ENCODE measurements at places on chromosomes 16 and 17. TPM values are rescaled to one million over a fixed set of nuclear protein-coding genes. Genes with fewer than 3 reads are reported as not detected.

The KRT15 gene
- 6.0 TPM for total RNA-seq

DNA sequence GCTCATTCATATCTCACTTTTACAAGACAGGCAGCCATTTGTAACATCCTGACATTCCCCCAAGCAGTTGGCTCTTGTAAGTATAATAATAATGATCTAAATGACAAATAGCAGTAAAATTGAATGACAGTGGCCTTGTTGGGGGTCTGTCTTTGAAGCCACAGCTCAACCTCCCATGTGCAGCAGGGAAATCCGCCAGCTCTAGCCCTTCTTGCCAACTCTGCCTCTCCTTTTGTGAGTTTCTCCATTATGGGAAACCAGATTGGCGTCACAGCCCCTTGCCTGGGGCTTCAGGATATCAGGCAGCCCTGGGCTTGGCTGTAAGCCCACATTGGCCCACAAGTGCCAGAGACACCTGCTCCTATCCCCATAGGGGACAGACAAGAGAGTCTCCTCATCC is 70.4 kb upstream of the CACNG5 start:
- no peak for DNase-seq

- no peak for DNase-seq
Observed at GRCh38 chr16:87602001-87602775, at the start of gene JPH3. Gene JPH3, plus strand, starts transcription at chr16:87602508. Its CDS starts 639 bp downstream, at chr16:87603147.

GRCh38 chr16:30967795-30968194 is 10.2 kb downstream of the SETD1A start:
- DNase-seq, result no peak

DNA sequence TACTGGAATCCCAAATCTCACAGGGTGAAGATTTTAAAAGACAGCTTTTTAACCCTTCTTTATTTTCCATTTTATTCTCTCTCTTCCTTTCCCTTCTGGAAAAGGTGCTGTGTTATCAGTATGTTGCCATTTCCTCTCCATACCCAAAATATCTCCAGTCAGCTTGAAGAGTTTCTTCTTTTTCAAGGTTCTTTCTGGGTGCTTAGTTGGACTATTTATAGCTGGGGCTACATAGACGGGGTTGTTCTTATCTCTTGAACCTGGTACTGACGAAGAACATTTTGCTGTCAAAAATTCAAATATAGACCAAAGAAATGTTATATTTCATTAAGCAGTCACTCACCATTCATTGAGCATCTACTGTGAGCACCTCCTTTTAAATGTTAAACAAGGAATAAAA is 48.6 kb downstream of the IST1 start:
- DNase-seq, result no peak

- no peak for DNase-seq
Observed at GRCh38 chr17:50347894-50348291, 2.0 kb downstream of the XYLT2 start.

All from NCI-H460 (cell line).